ENCODE measurements at places on chromosomes 6 and 20.

DNA sequence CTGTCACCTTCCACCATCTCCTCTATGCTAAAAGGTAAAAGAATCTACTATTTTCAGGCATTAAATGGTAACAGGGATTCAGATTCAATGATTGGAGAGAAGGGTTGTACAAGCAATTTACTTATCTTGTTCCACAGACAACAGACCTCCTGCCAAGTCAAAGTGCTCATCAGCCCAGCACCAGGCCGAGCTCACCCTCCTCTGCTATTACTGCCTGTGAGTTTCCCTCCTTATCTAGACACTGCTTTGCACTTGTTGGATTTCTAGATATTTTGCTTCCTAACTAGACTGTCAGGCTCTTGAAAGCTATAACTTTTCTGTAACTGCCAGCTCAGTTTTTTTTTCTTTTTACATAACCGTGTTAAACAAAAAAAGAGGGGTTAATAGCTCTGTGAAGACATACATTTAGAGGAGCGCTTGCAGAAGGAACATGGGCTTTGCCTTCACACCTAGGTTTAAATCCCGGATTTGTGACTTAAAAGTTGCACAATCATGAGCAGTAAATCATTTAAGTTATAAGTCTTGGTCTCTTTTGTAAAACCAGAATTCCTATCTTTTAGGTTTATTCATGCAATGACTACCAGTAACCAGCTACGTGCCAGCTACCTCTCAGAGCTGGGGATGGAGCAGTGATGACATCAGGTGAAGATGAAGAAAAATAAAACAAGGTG lies 1.1 kb upstream of the FAM162B start:
- DNase-seq, result no peak

DNA sequence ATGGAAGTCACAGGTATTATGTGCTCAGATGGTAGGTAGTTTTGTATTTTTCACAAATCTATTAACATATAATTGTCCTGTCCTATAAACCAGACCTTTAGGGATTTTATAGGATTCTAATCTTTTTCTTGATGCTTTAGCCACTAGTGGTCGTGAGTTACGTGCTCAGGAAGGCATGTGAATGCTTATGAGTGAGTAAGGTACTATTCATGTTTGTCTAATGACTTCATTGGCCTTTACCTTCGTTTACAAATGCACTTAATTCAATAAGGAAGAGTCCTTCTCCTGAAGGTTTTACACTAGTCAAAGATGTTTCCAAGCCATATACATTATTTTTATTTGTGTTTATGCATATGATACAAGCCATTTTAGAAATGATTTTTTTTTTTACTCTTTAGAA lies 23.0 kb downstream of the PACRG start:
- DNase-seq, result no peak

GRCh38 chr6:37238381-37238780 lies 19.2 kb upstream of the TBC1D22B start:
- no peak for DNase-seq

GRCh38 chr20:48849779-48850178 lies 22.0 kb upstream of the PREX1 start:
- no peak for DNase-seq

DNA sequence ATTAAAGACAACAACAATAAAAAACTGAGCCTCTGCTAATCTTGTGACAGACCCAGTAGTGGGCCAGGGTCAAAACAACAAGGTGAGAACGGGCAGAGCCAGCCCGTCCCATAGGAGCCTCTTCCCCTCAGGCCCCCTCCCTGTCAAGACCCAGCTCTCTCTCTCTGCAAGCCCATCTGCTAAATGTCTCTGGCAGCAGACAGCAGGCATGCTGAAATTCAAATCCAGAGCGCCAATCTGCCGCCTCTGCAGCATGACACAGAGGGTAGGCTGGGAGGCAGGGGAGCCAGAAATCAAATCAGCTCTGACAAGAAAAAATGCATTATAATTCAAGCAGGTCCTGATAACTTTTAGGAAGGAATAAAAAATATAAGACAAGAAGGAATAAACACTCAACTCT lies 26.3 kb downstream of the METTL24 start:
- no peak for DNase-seq

GRCh38 chr6:27547157-27548075 lies 74.5 kb upstream of the ZNF184 start:
- DNase-seq, result no peak

- DNase-seq, result no peak
These were observed 34.7 kb downstream of the EZR start for GRCh38 chr6:158784505-158784904.

All from GOT3 (cell line).